ENCODE measurements at places on chromosomes 5 and 9.

DNA sequence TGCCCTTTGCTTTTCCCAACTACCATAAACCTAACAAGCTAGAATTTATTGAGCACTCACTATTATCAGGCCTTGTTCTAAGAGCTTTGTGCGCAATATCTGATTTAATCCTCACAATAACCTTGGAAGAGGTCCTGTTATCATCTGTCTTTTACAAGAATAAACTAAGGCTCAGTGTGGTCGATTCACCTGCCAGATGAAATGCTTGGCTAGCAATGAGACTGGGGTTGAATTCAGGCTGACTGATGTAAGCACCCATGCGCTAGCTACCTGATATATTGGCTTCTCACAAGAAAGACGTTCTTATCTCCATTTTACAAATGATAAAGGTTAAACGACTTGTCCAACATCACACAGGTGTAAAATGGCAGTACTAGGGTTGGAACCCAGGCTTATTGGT, 37.4 kb downstream of the FAT2 start:
- H3K27me3 ChIP-seq, result peaks cover 2% of the 10 kb centered on the region
- H3K36me3 ChIP-seq, result no peaks in the 10 kb centered on the region
- DNase-seq, result no peak
- H3K4me1 ChIP-seq, result no peaks in the 10 kb centered on the region
- no peak overlapping the region for H3K27ac ChIP-seq
- H3K4me3 ChIP-seq, result no peak overlapping the region

GRCh38 chr5:142777850-142778249, 7.7 kb downstream of the ARHGAP26 start:
- no peak for DNase-seq
- peaks cover 85% of the 10 kb centered on the region for H3K4me1 ChIP-seq
- H3K27ac ChIP-seq, result peak overlapping the region; percentile 21
- peaks cover 4% of the 10 kb centered on the region for H3K36me3 ChIP-seq

GRCh38 chr5:151098768-151099121, 17.9 kb upstream of the TNIP1 start:
- no peaks in the 10 kb centered on the region for H3K27me3 ChIP-seq
- H3K27ac ChIP-seq, result peak overlapping the region; percentile 97
- H3K36me3 ChIP-seq, result peaks cover 14% of the 10 kb centered on the region
- H3K4me3 ChIP-seq, result peak overlapping the region; percentile 73
- DNase-seq, result no peak

- peaks cover 43% of the 10 kb centered on the region for H3K4me1 ChIP-seq
- peak overlapping the region; percentile 26 for H3K27ac ChIP-seq
- H3K27me3 ChIP-seq, result no peaks in the 10 kb centered on the region
- no peak for DNase-seq
- no peak overlapping the region for H3K4me3 ChIP-seq
Observed at GRCh38 chr9:137685035-137685740, 66.4 kb downstream of the EHMT1 start.

GRCh38 chr9:13478160-13478559, 198.7 kb upstream of the MPDZ start:
- peaks cover 4% of the 10 kb centered on the region for H3K36me3 ChIP-seq
- no peaks in the 10 kb centered on the region for H3K4me1 ChIP-seq
- no peak overlapping the region for H3K4me3 ChIP-seq
- H3K27ac ChIP-seq, result no peak overlapping the region
- no peak for DNase-seq

DNA sequence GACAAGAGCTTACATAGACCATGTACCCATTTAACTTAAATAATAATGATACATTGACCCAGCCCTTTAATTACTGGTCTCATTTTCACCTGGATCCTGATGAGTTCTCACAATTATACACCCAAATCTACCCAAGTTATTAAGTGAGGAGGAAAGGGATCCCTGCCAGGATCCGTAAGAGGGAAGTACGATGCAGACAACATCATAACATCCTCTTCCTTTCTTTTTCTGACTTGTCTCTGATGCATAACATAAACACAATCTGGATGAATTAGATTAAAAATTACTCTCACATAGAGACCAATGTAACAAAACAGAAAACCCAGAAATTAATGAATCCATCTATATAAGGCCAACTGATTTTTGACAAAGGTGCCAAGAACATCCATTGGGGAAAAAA, 17.0 kb downstream of the MARCHF3 start:
- no peaks in the 10 kb centered on the region for H3K27me3 ChIP-seq
- H3K36me3 ChIP-seq, result no peaks in the 10 kb centered on the region
- H3K4me1 ChIP-seq, result peaks cover 30% of the 10 kb centered on the region
- H3K4me3 ChIP-seq, result no peak overlapping the region
- DNase-seq, result no peak
- no peak overlapping the region for H3K27ac ChIP-seq

GRCh38 chr9:36966371-36967097, 67.5 kb downstream of the PAX5 start:
- peaks cover 7% of the 10 kb centered on the region for H3K27me3 ChIP-seq
- no peaks in the 10 kb centered on the region for H3K36me3 ChIP-seq
- no peak for DNase-seq
- no peak overlapping the region for H3K4me3 ChIP-seq
- H3K27ac ChIP-seq, result no peak overlapping the region

DNA sequence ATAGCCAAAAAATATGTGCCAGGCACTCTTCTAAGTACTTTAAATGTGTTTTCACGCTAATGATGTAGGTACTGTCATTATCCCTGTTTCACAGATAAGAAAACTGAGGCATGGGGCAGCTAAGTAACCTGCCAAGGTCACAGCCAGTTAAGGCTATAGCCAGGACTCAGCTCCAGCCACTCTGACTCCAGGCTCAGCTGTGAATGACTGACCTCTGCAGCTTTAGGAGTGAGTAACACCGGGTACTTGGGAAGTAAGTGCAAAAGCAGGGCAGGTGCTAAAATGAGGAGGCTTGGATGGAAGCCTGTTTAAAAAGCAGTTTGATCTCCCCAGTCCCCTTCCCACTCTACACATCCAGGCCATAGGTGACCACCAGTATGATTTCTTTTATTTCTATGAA, 10.6 kb upstream of the SHC3 start:
- H3K4me3 ChIP-seq, result no peak overlapping the region
- H3K27ac ChIP-seq, result no peak overlapping the region
- H3K27me3 ChIP-seq, result peaks cover 58% of the 10 kb centered on the region
- H3K4me1 ChIP-seq, result peaks cover 2% of the 10 kb centered on the region
- no peak for DNase-seq
- peaks cover 11% of the 10 kb centered on the region for H3K36me3 ChIP-seq

DNA sequence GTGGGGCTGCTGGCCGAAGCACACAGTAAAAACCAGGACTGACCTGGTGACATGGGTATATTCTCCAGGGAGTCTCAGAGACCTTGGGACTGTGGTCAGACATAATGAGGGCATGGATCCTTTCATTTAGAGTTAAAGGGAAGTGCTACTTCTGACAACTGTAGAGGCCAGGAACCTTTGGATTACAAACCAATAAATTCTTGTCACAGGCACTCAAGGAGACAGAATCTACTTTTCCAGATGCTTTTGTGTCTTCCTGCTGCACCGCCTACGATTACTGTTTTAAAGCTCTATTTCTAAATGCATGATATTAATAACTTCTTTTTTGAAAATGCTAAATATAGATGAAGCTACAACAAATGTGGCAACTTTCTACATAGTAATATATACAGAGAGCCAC, 106.5 kb upstream of the LPAR1 start:
- H3K4me3 ChIP-seq, result no peak overlapping the region
- DNase-seq, result no peak
- H3K27ac ChIP-seq, result no peak overlapping the region

- H3K27me3 ChIP-seq, result no peaks in the 10 kb centered on the region
- DNase-seq, result peak; percentile 86
- H3K27ac ChIP-seq, result peak overlapping the region; percentile 97
- peaks cover 58% of the 10 kb centered on the region for H3K4me1 ChIP-seq
- peak overlapping the region; percentile 94 for H3K4me3 ChIP-seq
Observed at GRCh38 chr5:157106630-157107461, 2.0 kb downstream of the HAVCR2 start.

GRCh38 chr9:78753039-78753438, 456.1 kb downstream of the PSAT1 start:
- no peak overlapping the region for H3K4me3 ChIP-seq
- H3K27ac ChIP-seq, result no peak overlapping the region
- H3K27me3 ChIP-seq, result no peaks in the 10 kb centered on the region

- H3K27me3 ChIP-seq, result peaks cover 4% of the 10 kb centered on the region
- no peak overlapping the region for H3K27ac ChIP-seq
- DNase-seq, result no peak
Observed at GRCh38 chr9:110021891-110022290, 186.1 kb downstream of the C9orf152 start.

Data from natural killer cell treated with Interleukin-12 subunit alpha and Interleukin-12 subunit beta and Interleukin-15 and Interleukin-18, amount 100 ng/mL, for 72 hours (primary cell).